A673 (cell line): ENCODE measurements at places on chromosomes 5 and 9. TPM values are rescaled to one million over a fixed set of nuclear protein-coding genes. Genes with fewer than 3 reads are reported as not detected.

GRCh38 chr5:149666212-149666852, 63.8 kb upstream of the PPARGC1B start:
- DNase-seq, result no peak

GRCh38 chr5:76718880-76719279, 3.0 kb downstream of the F2R start:
- DNase-seq, result no peak

- peak; percentile 55 for DNase-seq
Measured at GRCh38 chr9:115071176-115071575, 46.8 kb downstream of the TNC start.

GRCh38 chr9:91333551-91333950, 28.2 kb downstream of the AUH start:
- no peak for DNase-seq

- peak; percentile 81 for DNase-seq
Measured at GRCh38 chr9:99411479-99412115, 189.5 kb downstream of the SEC61B start.

GRCh38 chr5:128216285-128216684, 132.7 kb downstream of the SLC12A2 start:
- no peak for DNase-seq

Gene ARSI
- 0.15 and 0.30 TPM in 2 replicates for total RNA-seq

Gene GDA
- not detected in 2 replicates for total RNA-seq

Gene ADRB2
- total RNA-seq, result not detected in 2 replicates

Gene CD274
- 0.33 and 0.62 TPM in 2 replicates for total RNA-seq

Gene CENPK
- 57.4 and 58.6 TPM in 2 replicates for total RNA-seq
